Activated CD4-positive, alpha-beta T cell treated with anti-CD3 and anti-CD28 coated beads, Interleukin-10, Interleukin-2, amounts not matched to agents 100 ng/mL and 50 ng/mL, durations not matched to agents 16 hours and 8 hours (primary cell): ENCODE measurements at places on chromosomes 2 and 18.

DNA sequence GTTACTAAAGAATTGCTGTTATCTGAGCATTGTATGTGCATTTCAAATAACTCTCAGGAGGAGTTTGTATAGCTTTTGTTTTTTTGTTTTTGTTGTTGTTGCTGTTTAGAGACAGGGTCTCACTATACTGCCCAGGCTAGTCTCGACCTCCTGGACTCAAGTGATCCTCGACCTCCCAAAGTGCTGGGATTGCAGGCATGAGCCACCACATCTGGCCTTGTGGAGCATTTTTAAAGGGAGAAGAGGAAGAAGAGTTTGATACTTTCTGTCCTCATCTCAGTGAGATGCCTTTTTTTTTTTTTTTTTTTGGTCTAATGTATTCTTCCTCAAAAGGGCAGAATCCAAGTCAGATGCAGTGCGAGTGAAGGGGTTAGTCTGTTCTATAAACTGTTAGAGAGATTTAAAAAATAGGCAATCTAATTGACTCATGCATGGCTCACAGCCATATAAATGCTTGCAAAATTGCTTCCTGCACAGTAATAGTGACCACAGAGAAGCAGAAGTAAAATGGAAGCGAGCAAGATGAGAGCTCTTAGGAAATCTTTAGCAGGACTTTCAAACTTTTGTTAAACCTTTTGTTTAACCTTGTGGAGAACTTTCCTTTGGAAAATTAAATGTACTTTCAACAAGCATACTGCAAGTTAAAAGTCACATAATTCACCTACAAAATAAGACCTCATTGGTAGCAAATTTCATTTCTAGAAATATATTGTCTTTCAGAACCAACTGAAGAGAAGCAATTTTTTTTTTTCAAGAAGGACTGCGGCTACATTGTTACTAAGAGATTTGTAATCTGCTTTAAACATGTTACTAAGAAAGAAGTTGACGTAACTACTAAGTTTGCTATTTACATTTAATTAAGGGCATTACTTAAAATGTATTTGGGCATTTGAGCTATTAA, 52.3 kb upstream of the ROCK1 start:
- no peak for DNase-seq

GRCh38 chr2:45834858-45835257, 183.4 kb downstream of the PRKCE start:
- no peak for DNase-seq

- DNase-seq: no peak
Observed at GRCh38 chr18:12645254-12645653, 12.7 kb downstream of the SPIRE1 start.

- no peak for DNase-seq
Observed at GRCh38 chr2:37324536-37324785, 172 bp downstream of the PRKD3 start.

- DNase-seq: no peak
Observed at GRCh38 chr18:23416298-23416697, 36.8 kb upstream of the RIOK3 start.

GRCh38 chr2:241081643-241082340, 20.3 kb downstream of the MTERF4 start:
- no peak for DNase-seq

- no peak for DNase-seq
Observed at GRCh38 chr2:238127165-238128060, 11.1 kb upstream of the KLHL30 start.

- no peak for DNase-seq
Observed at GRCh38 chr2:240868286-240869108, at the start of gene AGXT. Gene AGXT (plus strand): TSS chr2:240868824. CDS start chr2:240868866, 42 bp downstream.

GRCh38 chr2:74009577-74009976, 24.9 kb downstream of the TET3 start:
- no peak for DNase-seq

DNA sequence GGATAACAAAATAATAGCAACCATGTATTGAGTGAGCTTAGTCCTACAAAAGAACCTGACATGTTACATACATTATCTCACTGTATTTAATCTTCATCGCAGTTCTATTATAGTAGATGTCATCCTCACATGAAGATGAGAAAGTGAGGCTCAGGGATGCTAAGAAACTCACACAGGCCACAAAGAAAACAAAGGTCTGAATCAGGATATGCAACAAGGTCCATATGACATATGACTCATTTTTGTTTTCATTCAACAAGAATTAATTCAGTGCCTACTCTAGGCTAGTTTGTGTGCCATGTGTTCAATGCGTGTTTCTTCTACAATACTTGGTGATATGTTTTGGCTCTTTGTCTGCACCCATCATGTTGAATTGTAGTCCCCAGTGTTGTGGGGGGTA, 219.7 kb upstream of the EPHA4 start:
- DNase-seq: no peak

- DNase-seq: no peak
Observed at GRCh38 chr18:75068682-75069435, 140.1 kb downstream of the PTGR3 start.
